ENCODE measurements at places on chromosomes 7 and 10.
A peak's percentile ranks its signal among the peaks of the same experiment; 100 is the strongest.

- DNase-seq: no peak
Measured at GRCh38 chr7:132836746-132837145, 245.1 kb downstream of the CHCHD3 start.

GRCh38 chr7:34406848-34407530 lies 251.0 kb upstream of the NPSR1 start:
- no peak for DNase-seq

DNA sequence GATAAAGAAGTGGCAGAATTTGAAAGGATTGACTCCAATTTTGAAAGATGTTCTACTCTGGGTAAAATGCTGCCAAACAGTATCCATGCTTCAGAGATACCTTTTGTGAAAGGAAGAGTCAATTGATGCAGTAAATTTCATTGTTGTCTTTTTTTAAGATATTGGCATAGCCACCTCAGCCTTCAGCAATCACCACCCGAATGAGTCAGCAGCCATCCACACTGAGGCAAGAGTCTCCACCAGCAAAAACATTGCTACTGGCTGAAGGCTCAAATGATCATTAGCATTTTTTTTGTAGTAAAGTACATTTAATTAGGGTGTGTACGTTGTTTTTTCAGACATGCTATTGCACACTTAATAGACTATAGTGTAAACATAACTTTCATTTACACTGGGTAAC lies 31.7 kb upstream of the CYP26C1 start:
- DNase-seq: peak; percentile 78

- DNase-seq: no peak
Measured at GRCh38 chr10:125035588-125036295, 93.8 kb downstream of the ZRANB1 start.

DNA sequence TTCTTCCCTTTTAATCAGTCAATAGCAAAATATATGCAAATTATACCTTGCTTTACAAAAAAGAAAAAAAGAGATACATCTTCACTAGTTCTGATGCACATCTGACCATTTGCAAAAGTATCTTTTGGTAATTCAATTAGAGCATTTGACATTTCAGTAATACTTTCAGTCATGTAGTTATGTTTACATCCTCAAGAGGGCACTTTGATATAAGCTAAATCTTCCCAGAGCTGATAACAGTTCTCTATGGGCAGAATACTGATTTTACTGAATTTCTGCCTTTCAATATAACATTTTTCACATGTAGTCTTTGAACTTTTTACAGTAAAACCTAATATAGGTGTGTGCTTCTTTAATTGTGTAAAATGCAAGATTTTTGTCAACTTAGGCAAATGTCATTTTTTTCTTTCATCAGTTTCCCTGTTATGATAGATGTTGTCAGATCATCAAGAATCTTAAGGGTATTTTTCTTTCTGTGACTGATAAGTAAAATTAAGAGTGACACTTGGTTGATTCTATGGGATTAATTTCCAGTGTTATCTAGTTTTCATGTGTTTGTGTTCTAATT lies 703.5 kb upstream of the SEMA3D start:
- peak; percentile 31 for DNase-seq

GRCh38 chr7:145339319-145339718 lies 503.5 kb upstream of the TPK1 start:
- no peak for DNase-seq

DNA sequence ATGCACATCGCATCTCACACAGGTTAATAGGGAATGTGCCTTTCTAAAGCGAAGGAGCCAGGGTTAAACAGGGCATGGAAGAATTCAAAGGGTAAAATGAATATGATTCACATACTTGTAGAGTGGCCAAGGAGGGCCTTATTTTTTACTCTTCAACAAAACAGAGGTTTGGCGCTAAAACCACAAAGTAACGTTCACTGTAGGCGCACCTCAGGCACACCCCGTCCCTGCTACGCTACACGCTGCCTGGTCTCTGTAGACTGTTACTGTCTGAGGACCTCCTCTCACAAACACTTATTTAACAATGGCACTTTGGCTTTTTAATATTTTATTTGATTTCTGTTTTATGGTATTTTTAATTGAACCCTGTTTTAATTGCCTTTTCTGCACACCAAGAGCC lies 462.1 kb upstream of the GALNT17 start:
- no peak for DNase-seq

DNA sequence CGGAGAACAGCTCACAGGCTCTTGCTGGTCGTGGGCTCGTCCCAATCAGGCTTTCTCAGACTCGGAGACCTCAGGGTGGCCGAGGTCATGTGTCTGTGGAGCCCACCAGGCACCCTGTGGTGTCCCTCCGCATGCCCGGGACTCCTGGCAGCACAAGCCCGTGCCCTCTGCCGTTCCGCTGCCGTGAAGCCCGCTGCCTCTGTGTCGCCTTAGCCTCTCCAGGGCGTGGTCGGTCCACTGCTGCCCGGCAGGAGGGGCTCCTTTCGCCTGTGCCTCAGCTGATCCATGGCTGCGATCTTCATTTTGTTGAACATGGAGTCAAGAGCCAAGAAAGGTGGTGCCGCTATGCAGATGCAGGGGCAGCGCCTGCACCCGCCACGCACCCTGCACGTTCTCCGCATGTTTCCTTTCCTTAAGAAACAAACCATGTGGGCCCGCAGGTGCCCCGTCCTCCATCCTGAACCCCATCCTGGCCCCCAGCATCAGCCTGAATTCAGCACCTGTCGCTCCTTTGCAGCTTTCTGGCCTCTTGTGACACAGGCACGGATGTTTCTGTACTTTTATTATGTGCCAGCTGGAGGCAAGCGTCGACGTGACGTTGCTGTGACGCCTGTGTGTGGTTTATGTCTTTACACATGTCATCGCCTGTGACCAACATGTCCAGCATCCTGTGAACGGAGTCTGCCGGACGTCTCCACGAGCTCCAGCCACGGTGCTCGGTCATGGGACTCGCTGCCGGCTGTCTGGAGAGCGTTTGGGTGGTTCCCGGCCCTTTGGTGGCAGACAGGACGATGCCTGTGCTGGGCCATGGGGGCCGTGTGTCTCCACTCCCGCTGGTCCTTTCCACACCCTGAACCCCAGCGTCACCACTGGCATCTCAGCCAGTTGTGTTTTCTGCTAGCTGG lies 69.9 kb downstream of the NKX6-2 start:
- no peak for DNase-seq

DNA sequence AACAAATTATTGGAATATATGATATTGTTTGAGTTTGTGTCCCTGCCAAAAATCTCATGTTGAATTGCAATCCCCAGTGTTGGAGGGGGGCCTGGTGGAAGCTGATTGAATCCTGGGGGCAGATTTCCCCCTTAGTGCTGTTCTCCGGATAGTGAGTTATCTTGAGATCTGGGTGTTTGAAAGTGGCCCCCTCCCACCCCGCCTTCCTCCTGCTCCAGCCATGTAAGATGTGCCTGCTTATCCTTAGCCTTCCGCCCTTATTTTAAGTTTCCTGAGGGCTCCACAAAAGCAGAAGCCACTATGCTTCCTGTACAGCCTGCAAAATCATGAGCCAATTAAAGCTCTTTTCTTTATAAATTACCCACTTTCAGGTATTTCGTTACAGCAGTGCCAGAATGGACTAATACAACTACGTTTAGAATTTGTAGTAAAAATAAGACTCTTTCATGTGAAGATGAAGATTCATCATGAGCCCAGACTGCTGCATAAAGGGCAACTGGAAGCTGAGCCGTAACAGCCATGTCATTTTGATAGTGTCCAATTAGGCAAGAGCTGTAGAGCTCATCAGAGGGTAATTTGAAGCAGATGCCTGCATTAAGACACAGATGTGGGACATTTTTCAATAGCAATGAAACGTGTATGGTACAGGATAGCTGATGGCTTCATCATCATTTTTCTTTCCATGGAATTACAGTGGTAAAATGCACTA lies 1007.2 kb downstream of the REEP3 start:
- no peak for DNase-seq
